ENCODE measurements at places on chromosomes 2 and 18.

DNA sequence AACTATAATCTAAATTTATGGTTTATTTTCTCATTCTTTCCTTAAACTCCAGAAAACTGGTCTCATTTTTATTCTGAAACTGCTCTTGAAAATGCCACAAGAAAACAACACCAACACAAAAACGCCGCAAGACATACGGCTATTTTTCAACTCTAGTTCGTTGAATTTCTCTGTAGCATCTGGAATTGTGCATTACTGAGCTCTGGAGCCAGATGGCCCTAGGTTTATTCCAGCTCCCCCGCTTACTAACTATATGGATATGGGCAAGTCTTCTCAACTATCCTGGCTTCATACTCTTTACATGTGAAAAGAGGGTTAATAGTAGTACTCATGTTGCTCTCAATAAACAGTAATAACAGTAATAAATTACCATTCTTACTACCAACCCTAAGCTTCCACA is 19.9 kb downstream of the FAM98A start:
- no peak for DNase-seq

DNA sequence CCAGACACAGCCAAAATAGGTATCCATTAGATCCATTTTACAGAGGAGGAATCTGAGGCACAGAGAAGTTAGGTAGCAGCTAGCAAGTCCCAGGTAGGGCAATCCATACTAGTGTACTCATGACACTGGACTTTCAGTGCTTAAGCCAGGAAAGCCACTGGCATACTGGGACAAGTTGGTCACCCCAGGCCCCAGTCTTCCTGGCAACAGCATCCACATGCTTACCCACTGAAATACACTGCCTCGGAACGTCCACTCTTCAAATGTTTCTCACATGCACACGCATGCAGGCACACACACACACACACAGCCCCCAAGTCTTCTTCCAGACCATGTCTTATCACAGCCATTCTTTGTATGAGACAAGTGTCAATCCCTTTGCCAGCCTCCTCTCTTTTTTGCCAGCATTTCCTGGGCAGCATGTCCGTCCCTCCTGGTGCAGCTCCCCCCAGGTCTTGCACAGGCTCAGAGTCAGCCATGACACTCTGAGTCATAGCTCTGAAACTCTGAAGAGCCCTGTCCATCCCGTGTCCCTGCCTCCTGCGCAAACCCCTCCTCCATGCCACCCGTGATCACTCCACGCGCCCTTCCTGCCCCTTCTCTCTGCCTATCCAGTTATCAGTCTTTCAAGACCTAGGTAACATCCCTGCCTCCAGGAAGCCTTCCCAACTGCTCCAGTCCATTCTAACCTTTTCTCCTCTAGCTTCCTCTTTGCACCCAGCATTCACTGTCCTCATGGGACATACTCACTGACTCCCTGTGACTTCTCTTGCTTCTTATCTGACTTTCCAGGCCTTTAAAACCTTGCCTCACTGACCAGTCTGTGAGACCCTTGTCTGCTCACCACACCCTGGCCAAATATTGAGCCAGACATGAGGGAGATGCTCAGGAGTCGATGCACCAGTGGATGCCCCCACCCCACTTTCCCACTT is 10.9 kb upstream of the TEX261 start:
- no peak for DNase-seq

DNA sequence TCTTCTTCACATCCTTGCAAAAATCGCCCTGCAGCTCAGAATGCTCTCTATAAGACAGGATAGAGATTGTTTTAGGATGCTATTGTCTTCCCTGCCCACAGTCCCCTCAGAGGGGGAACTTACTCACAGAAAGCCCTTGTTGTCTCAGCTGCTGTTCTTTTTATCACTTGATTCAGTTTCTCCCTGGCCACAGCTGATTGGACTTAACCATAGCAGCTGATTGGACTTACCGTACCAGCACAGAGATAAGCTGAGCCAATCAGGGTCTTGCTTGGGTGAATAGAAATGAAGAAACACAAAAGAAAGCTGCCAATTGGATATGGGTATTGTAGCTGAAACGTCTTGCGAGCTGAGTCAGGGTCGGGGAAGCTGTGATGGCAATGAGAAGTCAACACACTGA is 194.2 kb upstream of the MEX3C start:
- no peak for DNase-seq

DNA sequence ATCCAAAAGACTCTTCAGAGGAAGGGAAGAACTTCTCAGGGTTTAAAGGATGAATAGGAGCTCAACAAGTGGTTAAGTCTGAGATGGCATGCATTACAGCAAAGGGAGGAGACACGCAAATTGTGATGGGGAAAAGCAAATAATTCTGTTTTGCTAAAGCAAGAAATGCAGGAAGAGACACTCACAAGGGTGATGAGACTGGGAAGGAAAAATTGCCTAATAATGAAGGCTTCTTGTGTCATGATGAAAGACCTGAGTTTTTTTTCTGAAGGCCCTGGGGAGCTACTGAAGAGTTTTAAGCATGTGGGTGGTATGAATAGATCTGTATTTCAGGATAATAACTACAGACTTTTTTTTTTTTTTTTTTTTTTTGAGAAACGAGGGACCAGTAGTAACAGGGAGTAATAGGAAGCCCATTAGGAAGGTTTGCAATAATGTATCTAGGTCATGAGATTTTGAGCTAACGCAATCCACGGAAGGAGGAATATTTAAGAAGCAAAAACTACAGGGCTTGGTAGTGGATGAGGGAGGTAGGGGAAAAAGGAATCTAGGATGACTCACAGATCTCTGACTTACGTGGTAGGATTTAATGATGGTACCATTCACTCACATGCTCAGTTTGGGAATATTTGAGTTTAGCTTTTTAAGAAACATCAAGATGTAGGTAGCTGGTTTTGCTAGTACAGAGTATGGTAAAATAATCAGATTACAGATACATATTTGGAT is 16.0 kb upstream of the SERPINB3 start:
- DNase-seq: no peak

DNA sequence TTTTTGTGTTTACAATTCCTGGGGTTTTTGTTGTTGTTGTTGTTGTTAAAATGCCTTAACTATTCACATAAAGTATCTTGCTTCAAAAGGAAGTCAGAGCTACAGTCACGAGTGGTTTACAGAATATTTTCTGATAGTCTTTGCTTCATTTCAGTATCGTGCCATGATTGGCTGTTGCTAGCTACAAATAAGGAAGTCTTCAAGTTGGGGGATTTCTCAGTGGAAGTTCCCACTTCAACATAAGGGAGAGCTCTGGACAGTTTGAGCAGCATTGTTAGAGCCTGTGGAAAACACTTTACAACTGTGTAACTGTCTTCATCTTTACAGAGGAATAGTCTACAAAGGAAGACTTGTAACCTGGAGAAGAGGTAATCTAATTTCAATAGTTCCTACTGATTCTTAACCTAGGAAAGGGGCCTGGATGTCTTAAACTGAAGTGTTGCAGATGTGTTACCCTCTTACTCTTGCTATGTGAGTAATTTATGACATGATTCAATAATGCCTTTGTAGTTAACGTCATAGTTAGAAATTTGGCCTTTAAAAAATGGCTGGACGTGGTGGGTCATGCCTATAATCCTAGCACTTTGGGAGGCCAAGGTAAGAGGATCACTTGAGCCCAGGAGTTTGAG is 23.4 kb upstream of the TANK start:
- no peak for DNase-seq

DNA sequence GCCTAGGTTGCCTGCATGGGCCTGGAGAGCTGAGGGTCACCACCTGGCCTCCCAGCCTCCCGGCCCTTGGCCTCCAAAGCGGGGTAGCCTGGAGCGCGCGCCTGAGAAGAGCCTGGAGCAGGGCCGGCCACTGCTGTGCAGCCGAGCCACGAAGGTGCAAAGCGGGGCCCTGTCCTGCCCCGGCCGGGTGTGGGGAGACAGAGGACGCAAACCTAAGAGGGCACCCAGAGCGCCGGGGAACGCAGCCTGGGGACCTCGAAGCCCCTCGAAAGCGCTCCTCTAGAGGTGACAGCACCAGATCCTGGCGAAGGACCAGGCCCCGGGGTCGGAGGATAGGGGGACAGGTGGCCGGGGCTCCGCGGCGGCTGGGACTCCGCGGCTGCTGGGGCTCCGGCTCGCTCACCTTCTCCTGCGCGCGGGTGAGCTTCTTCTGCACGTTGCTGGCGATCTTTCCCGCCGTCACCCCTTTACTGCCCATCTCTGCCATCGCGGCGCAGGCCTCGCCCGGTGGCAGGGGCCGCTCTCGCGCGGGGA is 430 bp downstream of the BIN1 start:
- DNase-seq: no peak

- DNase-seq: no peak
Measured at GRCh38 chr2:210531482-210531881, 24.9 kb upstream of the CPS1 start.

DNA sequence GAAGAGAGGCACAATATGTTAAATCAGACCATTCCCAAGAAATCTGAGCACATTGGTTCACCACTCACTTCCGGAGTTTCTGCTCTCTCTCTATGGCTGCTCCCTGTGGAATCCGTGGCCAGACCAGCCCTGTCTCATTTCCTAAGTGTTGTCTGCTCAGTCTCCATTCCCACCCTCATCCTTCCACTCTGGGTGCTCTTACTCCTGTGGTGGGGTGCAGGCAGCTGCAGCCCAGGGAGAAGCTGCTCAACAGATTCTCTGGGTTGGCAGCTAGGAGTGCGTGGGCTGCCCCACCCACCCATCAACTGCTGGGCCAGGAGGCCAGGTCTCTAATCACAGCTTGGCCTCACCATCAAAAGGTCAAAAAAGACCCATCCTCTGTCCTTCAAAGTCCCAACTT is 98.3 kb downstream of the ARL4C start:
- no peak for DNase-seq
